Ascending aorta (tissue), 2 donors: ENCODE measurements at places on chromosomes 16 and 17.

GRCh38 chr17:51676691-51677487, 416.5 kb downstream of the UTP18 start:
- DNase-seq = no peak

GRCh38 chr16:81558444-81559175, 114.0 kb downstream of the CMIP start:
- no peak for DNase-seq

- DNase-seq = no peak
Measured at GRCh38 chr17:40935624-40936023, 1.8 kb downstream of the KRT23 start.

DNA sequence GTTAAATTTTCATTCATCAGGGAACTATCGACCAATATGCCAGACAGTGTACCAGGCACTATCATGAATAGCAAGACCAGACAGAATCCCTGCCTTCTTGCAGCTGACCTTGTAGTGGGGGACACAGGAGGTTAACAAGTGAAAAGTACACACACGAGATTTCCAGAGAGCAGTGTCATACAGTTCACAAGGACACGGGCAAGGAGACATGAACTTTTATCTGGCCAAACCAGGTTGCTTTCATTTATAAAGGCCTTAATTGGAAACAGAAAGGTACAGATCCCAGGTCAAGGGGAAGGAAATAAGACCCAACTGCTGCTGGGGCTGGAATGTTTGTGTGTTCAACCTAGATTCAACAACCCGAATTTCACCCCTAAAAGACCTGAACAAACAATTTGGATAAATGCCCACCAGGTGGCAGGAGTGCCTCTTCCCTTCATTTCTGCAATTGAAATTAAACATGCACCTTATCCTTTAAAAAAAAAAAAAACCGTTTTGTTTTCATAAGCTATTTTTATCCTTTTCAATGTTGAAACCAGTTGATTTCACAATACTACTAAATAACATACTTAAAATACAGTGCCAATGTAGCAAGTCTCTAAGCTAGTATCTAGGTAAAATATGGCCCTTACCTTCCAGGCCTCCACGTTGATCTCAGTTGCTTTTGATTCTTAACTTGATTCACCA, 65.9 kb downstream of the EMP2 start:
- DNase-seq = peak; percentile 84

DNA sequence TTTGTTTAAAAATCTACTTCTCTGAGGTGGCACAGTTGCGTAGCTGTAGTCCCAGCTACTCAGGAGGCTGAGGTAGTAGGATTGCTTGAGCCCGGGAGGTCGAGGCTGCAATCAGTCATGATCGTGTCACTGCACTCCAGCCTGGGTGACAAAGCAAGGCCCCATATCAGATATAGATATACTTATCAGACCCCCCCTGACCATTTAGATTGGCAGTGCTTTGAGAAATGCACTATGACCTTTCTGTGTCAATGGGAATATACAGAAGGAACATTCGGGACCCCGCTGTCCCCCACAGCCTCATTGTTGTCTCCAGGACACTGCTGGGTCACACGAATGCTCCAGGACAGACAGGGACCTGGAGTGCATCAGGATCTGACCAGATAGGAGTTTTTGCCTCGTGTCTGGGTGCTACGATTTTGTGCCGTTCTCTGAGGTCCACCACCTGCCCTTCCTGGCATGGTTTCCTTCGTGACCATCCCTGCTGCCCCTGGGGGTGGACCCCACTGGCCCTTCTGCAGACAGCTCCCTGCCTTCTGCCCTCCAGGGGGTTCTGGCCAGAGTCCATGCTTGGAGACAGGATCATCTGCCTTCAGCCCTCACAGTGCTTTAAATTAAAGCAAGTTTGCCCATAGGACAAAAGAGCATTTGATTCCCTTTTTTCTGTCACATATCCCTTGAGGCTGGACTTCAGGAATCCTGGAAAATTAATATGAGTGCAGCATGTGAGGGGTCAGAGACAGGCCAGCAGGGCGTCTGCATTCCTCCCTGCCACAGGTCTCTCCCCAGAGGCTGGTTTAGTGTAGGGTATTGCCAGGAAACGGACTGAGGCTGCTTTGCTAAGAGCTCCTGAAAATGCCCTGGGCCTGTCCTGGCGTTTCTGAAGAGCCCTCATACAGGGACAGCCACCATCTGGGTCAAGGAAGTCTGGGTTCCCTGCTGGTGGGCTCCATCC, 19.3 kb downstream of the PLD6 start:
- no peak for DNase-seq

DNA sequence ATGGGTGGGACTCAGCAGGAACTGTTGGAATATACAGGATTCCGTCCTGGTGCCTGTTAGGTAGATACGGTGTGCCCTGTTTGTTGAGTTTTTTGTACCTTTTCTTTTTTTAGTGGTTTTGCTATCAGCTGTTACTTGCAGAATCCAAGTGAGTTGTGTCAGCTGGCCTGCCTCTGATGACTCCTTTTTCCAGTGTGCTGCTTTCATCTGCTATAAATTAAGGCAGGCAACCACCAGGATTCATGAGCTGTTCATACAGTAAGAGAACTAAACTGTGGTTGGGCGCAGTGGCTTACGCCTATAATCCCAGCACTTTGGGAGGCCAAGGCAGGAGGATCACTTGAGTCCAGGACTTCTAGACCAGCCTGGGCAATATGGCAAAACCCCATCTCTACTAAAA, 79.9 kb downstream of the WNT3 start:
- DNase-seq = no peak

DNA sequence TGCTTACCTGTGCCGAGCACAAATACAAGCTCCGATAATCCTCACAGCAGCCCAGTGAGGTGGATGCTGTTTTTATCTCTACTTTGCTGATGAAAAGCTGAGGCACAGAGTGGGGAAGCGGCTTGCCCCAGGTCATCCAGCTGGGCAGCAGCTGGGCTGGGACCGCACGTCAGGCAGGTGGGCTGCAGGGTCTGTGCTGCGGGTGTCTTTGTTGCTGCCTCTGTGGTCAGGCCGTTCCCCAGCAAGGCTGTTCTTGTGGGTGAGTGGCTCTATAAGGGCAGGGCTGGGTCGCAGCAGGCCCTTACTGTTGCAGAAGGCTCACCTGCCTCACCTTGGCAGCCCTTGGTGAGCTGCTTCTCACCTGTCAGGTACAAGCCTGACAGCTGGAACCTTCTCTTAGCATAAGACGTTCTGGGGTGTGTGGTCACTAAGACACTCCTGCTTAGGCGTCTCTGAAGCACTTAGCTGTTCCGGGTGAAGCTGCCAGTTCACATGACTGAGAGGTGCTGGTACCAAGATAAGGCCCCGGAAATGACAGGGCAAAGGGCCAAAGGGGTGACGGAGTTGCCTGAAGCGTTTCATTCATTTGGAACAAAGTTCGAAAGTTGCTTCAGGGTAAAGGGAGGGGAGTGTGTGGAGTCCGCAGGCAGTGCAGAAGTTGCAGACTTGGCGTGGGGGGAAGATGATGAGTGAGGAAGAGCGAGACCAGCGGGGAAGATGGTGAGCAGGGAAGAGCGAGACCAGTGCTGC, 17.4 kb downstream of the IRF8 start:
- no peak for DNase-seq

DNA sequence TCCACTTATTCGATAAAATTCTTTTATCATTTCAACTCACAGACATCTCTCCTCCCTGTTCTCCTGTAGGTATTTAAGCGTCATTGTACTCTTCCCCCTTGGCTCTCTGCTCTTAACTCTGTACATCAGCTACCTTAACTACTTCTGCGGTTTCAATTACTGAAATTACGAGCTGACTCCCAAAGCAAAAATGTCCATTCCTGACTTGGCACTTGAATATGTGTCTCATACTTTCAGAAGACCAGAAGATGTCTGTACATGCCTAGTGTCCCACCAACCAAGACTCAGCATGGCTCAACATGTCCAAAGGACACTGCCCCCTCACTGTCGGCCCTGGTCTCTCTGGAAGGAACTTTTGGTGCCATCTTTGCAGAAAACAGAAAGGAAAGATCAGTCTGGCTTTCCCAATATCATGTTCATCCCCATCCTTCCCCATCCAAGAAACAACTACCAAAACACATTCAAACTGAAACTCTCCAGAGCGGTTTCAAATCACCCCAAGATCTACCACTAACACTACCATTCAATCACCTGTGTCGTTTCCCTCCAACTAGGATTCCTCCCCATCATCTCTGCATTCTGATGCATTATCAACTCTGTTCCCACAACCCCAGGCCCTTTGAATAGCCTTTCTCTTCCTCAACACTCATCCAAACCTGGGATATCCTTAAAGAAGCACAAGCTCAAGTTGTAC, 74.9 kb downstream of the ZFHX3 start:
- no peak for DNase-seq

GRCh38 chr16:84687715-84688114, 12.1 kb upstream of the USP10 start:
- no peak for DNase-seq

- no peak for DNase-seq
Measured at GRCh38 chr16:4920826-4921225, 16.1 kb downstream of the PPL start.

GRCh38 chr17:21239680-21240368, 13.4 kb downstream of the NATD1 start:
- DNase-seq = no peak

DNA sequence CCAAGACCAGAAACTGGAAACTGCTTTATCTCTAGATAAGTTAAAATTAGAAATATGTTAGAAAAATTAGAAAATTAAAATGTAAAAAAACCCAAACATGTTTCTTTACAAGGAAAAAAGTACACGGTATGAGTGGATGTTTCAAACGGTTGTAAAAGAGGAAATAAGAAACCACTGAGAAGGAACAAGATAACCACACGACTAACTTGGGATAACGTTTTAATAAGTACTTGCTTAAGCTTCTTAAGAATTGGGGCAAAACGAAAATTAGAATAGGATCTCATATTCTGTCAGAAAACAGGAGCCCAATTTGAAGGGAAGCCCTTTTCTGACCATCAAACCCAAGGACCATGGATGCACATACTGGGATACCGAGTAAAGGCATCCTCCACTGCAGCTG, 31.0 kb downstream of the MBTPS1 start:
- no peak for DNase-seq

- no peak for DNase-seq
Measured at GRCh38 chr16:3149630-3150345, 15.0 kb downstream of the ZNF213 start.

- no peak for DNase-seq
Measured at GRCh38 chr16:17068524-17068923, 402.2 kb downstream of the XYLT1 start.

DNA sequence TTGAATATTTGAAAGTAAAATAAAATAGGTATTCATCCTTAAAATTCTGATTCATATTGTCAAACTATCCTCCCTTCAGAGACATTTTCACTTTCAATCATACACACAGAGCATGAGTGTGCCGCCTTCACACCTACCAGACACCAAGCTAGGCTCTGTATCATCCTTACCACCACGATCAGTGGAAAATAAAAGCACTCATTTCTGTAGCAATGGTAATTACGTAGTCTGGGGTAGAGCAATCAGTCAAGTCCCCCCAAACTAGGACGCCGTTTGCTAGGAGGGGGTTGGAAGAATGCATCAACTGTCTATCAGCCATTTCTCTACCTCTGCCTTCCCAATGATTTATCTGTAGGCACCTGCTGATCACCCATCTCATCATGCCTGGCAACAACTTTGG, 84.6 kb upstream of the GRIN2A start:
- DNase-seq = no peak

GRCh38 chr16:62926121-62926801, 890.0 kb upstream of the CDH8 start:
- no peak for DNase-seq

DNA sequence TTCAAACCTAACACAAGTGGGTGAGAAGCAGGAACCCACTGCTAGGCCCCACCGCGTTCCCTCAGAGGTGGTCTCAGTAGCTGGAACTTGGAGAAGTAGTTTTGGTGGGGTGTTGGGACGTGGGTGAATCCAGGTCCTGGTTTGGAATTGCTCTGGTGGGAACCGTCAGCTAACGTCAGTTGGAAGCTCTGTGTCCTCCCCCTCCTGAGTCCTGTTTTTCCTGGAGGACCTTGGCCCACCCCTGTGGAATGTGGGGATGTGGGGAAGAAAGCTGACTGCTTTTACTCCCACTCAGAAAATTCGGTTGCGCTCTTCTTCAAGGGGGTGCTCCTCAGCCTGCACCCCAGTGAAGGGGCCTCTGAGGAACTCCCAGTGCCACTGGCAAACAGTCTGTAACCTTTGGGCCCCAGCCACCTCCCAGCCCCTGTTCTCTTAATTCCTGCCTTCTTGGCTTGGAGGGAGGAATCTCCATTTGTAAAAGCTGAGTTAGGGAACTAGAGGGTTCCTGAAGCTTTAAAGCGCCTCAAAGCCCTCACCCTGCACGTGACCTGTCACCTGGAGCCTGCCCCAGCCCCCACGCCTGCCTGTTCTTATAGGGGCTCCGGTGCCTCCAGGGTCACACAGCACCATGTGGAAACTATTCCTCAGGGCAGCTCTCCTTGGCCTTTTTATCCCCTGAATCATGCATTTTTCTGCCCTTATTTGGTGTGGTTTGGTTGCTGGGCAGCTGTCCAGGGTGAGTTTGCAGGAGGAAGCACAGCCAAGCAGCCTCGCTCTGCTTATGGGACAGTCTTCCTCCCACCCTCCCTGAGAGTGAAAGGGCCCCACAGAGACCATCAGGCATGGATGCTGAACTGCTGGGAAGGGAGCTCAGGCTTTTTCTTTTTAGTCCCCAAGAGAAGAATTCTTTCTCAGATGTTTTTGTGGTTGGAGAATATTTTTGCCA, 16.2 kb upstream of the NAGLU start:
- DNase-seq = peak; percentile 98

DNA sequence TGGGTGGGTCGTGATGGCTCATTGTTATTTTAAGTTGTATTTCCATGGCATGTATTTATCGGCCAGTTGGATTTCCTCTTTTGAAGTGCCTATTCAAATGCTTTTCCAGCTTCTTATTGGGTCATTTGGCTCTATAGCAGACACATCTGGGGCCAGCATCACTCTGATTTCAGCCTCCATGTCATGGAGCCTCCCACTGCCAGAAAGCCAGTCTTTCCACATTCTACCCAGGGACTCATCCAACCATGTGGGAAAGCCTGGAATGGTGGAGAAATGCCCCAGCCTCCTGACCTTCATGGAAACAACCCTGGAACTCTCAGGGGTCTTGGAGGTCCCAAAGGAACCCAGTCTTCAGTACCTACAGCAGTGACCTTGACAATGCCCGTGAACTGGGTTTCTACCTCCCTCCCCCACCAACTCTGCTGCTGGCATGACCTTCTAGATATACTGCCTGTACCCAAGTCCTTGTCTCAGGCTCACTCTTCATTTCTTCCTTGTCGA, 33.8 kb upstream of the ADGRG1 start:
- no peak for DNase-seq
